HT1080 (cell line): ENCODE measurements at places on chromosomes 5 and 9.
A peak's percentile ranks its signal among the peaks of the same experiment; 100 is the strongest.

- no peak for DNase-seq
Observed at GRCh38 chr5:147169901-147170300, 64.9 kb upstream of the STK32A start.

DNA sequence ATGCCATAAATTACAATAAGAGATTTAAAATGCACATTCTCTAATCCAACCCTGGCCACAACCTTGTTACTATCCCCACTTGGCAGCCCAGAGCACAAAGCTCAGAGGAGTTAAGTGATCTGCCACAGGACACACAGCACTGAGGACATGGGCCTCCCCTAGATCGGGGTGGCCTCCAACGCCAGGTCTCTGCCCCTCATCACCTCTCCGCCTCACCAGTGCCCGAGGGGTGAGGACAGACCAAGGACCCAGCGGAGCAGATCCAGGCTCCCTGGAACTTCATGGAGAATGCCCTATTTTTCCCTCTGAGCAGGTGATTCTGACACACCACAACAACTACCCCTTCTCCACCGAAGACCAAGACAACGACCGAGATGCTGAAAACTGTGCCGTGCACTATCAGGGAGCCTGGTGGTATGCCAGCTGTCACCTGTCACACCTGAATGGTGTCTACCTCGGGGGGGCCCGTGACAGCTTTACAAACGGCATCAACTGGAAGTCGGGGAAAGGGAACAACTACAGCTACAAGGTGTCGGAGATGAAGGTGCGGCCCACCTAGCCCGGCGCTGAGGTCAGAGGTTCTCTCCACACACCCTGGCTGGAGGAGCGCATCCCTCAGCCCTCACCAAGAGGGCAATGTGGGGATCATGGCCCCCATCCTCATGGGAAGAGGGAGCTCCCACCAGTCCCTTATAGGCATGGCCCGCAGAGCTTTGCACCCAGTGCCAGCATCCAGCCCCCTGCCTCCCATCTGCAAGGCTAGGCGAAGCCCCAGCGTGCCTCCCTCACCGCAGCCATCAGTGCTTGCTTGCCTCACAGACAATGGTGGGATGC is 12.5 kb upstream of the FCN2 start:
- DNase-seq: no peak

- no peak for DNase-seq
Observed at GRCh38 chr9:125125523-125125922, 17.8 kb downstream of the SCAI start.

- no peak for DNase-seq
Observed at GRCh38 chr9:108053555-108054061, 564.0 kb upstream of the KLF4 start.

GRCh38 chr5:6766604-6767093 is 53.4 kb downstream of the TENT4A start:
- peak; percentile 96 for DNase-seq

GRCh38 chr9:130140706-130141105 is 31.5 kb upstream of the NCS1 start:
- no peak for DNase-seq

DNA sequence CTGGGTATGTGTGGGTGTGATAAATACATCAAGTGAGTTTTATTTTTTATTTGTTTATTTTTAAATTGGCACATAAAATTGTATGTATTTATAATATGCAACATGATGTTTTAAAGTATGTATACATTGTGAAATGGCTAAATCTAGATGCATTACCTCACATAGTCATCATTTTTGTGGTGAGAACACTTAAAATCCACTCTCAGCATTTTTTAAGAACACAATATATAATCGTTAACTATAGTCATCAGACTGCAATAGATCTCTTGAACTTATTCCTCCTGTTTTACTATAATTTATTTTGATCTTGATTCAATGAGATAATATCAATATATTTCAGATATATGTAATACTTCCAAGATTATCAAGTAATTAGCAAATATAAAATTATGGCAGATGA is 93.9 kb upstream of the ALDH1A1 start:
- DNase-seq: no peak

DNA sequence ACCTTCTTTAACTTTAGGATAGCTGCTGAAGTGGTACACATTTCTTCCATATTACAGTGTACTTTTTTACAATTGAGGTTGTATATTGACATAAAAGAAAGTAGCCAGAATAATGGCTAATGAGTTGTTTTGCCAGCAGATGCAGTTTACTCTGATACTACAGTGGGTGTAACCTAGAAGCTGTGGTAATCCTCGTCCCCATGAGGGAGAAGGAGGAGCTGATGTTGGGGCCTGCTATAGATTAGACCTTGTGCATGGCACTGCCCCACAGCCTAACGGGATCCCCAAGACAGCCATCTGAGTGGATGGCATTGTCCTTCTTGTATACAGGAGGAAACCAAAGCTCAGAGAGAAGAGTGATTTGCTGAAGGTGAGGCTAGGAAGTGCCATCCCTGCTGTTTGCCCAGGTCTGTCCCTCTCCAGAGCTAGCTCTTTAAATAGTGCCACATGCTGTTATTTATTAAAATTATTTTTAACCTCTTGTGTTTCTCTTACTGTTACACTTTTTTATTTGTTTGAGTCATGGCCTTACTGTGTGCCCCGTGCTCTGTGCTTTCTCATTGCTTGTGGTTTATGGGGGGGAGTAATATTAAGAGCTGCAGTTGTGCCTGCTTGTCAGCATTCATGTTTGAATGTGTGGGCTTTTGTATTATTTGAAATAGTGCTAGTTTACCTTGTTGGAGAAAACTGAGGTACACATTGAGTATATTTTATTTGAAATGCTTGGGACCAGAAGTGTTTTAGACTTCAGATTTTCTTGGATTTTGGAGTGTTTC is 65.3 kb downstream of the ICE1 start:
- DNase-seq: no peak

GRCh38 chr5:43573058-43573457 is 16.2 kb upstream of the PAIP1 start:
- no peak for DNase-seq

DNA sequence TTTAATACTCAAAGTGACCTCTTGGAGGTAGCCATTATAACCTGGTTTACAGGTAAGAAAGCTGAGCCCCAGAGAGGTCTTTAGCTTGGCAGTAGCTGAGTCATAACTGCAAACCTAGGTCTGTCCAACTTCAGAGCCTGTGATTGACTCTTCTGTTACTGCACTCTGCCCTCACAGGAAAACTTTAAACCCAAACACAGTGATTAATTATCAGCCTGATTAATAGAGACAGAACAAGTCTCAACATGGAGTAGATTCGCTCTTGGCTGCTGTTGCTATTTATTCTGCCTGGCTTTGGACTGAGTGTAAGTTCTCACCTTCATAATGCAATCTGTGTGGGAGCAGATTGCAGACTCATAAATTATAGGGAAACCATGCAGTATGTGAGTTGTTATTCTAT is 27.4 kb upstream of the TXN start:
- no peak for DNase-seq

GRCh38 chr5:160769301-160769700 is 82.7 kb downstream of the ATP10B start:
- no peak for DNase-seq

DNA sequence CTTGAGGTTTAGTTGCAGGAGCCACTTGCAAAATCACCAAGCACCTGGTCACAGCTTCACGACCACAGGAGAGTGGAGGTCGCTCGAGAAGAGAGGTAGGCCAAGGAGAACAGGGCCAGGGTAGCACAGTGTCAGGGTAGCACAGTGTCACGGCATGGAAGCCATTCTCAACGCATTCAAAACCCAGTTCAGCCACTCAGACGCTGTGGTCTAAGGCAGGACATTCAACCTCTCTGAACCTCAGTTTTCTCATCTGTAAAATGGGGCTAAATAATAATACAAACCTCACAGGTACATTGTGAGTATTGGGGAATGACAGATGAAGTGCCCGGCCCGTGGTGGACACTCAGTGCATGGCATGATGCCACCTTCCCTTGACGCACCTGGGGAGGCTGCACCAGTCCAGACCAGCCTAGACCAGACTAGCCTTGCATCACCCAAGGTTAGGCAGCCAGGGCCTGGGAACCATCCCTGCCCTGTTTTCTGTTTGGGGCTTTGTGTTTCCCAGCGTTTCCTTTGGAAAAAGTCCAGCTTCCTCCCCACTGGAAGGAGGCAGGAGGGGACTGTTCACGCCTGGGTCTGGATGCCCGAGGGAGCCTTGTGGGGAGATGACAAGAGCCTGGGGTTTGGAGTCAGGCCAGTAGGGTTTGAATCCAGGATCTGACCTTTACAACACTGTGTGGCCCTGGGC is 7.8 kb upstream of the LMX1B start:
- DNase-seq: peak; percentile 27

DNA sequence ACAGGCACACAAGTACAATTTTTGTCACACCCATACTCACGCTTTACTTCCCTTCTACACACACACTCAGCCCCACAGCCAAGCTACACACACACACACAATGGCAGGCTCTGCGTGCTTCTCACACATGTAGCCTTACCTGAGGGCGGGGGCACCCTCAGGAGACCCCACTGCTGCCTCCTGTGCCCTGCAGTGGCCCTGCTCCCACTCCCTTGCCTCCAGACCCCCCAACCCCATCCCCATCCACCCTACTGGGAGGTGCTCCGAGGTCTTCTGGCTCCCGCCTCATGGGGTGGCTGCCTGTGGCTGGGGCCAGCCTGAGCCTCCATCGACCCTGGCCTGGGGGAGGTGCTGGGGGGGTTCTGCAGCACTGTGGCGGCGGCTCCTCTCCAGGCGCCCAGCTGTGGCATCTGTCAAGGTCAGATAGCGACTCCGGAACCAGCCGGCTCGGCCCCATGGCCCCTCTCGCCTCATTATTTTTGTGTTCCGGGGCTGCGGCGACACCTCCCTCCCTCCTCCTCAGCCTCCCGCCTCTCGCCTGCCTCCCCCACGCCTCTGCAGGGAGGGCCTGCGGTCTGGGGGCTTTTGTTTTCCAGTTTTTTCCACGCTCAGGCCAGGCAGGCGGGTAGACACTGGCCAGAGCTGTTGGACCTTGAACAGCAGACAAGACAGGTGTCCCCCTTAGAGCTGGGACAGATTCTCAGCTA is 21.7 kb downstream of the CXXC5 start:
- DNase-seq: no peak

GRCh38 chr9:16898464-16898863 is 28.0 kb upstream of the BNC2 start:
- no peak for DNase-seq

GRCh38 chr9:36328798-36329411 is 70.7 kb upstream of the GNE start:
- DNase-seq: peak; percentile 67

GRCh38 chr5:131171276-131171810 is 599 bp downstream of the LYRM7 start:
- DNase-seq: peak; percentile 38

DNA sequence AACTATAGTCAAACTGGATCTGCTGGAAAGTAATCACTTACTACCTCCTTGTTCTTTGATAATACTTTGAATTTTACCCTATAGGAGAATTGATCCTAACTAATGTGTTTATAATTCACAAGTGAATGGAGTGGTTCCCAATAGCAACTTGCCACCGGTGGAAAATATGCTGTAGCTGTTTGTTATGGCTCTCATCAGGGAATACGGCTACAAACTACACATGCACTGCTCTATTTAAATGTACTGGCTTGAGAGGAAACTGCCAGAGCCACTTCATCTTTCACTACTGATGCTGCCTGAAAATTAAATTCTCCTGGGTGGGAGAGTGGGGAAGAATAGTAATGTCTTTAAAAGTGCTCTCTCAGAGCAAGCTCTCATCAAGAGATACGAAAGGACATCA is 448.5 kb upstream of the GRAMD2B start:
- DNase-seq: no peak

GRCh38 chr5:78719504-78720219 is 71.1 kb upstream of the LHFPL2 start:
- DNase-seq: no peak

DNA sequence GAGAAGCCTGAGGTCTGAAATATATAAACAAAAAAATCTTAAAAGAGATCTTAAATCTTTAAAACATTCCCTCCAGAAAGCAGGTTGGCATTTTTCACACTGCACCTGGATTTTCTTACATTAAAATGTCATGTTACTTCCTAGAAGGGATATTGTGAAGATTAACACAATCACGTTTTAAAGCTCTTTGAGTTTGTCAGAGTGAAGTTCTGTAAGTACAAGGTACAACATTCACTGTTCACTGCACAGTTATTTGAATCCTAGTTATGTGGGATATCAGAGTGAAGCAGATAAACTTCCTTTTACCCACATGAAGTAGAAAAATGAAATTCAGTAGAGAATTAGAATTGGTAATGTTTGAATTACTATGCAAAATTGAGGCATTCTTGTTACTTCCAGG is 353.6 kb upstream of the RGMB start:
- DNase-seq: no peak

DNA sequence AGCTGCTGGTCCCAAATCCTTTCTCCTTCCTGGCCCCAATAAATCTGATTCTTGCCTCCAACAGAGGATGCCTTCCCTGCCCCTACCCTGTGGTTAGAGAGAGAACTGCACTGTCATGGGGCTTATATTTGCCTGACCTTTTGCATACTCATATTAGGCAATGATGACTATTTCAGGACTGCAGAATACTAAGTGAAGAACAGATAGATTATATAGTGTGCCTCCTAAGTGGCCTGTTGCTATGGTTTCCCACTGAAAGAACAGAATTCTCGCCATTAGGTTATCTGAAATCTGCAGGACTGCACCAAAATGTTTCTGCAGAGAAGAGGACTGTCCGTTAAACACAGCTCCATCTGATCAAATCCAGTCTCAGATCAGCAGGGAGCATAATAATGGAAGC is 87.3 kb upstream of the CCNG1 start:
- DNase-seq: peak; percentile 8

DNA sequence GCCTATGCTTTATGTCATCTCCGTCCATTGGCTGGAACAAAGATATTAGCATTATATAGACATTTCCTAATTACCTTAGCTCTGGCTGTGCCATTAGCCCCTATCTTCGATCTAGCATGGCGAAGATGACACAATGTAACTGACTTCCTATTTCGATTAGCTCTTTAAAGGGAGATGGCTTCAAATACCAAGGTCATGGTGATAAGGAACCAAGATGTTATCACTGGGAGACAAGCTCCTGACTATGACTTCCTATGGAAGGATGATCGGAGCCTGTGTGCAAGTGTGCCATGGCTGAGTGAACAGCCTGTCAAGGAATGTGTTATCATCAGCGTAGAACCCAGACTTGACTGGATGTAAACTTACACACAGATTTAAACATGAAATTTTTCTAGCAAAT is 602.1 kb downstream of the PSAT1 start:
- DNase-seq: no peak

DNA sequence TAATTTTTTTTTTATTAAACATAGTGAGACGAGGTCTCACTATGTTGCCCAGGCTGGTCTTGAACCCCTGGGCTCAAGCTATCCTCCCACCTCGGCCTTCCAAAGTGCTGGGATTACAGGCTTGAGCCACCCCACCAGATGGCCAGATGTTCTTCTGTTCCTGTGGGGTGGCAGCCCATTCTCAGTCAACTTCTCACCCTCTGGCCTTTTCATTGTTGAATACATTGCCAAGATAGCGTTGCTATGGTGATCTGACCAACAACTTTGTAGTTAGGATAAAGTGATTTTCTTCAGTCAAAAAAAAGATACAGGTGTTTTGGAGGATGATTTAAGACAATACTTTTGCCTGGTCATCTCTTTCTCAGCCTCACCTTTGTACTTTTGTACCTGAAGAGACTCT is 109.1 kb downstream of the EGFLAM start:
- no peak for DNase-seq

- DNase-seq: no peak
Observed at GRCh38 chr9:133493845-133494540, 15.1 kb upstream of the SLC2A6 start.

- peak; percentile 34 for DNase-seq
Observed at GRCh38 chr5:39570403-39571027, 145.7 kb upstream of the DAB2 start.
